ENCODE measurements at places on chromosomes 1 and 21.
A peak's percentile ranks its signal among the peaks of the same experiment; 100 is the strongest.

- DNase-seq = peak; percentile 13
Measured at GRCh38 chr21:39198800-39199199, 15.5 kb upstream of the PSMG1 start.

- DNase-seq = peak; percentile 46
Measured at GRCh38 chr1:64687725-64688327, 57.0 kb upstream of the RAVER2 start.

GRCh38 chr1:52007215-52008002 lies 16.9 kb upstream of the RAB3B start:
- DNase-seq = peak; percentile 6

DNA sequence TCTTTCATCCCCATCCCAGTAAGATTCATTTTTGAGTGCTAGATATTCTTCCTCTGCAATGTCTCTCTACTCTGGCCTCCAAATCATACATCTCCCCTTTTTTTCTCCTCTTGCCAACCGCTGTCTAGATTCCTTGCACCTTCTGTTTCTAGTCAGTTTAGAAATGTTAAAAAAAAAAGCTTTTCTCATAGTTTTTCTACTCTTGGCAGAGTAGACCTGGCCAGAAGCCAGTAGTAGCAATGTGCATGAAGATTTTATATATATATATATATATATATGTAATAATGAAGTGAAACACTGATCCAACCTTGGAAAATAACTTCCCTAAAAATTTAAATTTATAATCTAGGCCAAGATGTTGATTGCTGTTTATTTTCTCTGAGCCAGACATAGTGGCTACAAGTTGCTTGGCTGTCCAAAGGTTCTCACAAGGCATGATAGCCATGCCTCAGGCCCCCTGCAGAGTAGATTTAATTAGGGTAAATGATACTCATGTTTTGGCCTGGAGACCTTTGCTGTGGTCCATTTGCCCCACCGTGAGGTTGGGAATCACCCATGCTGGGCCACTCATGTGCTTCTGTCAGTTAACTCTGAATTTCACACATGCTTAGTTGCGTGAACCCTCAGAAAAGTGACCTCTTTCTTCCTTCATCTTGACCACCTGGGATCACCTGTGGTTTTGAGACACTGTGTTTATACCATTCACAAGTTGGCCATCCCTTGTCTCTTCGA lies 103.4 kb upstream of the KCNE2 start:
- DNase-seq = no peak

DNA sequence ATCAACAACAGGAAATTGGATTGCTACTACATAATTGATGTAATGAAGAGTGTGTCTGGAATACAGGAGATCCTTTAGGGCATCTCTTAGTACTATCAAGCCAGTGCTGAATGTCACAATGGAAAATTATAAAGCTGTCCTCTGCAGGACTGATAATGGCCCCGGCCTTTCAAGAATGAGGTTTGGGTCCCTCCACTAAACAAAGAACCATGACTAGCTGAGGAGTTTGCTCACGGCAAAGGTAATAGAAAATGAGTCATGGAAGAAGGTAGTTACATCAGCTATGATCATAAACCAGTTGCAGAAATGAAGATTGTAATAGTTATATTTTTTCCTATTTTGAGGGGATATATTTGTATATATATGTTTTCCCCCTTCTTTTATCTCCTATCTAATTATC lies 145.8 kb downstream of the KCNJ6 start:
- no peak for DNase-seq

DNA sequence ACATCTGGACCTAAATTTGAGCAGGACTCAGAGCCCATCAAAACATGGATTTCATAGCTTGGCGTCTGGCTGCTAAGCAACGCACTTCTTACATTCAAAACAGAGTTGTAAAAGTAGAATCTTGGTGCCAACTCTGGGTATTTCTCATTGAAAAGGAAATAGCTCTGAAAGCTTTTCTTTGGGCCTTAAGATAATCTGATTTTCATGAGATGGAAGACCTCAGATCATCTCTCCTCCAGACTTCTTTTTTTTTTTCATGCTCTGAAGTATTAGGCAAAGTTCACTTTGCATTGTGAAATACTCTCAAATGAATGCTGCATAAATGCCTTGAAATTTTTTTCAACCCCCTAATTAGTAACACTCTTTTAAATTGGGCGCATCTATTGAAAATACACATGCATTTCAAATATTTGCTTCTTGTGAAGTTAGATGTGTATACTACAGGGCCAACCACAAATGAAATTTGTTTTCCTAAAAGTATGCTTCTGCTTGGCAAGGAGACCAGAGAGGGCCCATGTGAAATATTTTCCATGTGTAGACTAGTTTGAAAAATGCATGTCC lies 4.2 kb downstream of the ADAMTS5 start:
- no peak for DNase-seq

DNA sequence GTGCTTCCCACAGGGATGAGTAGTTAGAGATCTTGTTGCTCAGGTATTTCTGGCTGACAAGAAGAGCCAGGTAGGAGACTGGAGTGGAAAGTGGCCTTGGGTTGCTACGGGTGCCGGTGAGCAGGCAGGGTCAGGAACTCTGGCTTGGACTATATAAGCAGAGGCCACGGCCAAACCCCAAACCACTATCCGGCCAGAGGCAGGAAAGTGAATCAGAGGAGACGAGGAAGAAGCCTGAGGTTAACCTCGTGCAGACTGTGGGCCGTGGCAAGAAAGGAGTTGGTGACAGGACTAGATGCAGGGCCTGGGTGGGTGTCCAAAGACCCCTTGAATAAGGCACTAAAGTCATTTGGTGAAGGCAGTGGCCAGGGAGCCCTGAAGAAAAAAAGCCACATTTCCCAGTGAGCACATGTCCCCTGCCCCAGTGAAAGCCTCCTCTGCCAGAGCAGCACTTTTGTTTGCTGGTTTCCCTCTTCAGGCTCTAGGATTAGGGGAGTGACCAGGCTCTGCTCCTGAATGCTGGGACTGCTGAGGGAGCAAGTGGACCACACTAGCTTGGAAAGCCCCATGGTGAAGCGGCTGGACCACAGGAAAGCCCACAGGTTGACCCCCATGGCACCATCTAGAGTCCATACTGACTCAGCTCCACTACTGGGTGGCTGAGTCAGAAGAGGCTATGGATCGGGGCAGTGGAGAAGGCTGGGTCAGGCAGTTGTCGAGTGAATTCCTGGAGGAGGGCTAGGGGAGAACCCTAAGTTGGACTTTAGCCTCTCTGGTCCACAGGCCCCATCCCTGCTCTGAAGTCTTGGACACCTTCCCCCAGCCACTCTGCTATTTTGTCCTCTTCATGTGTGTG lies 23.4 kb downstream of the CSF1 start:
- DNase-seq = peak; percentile 90

GRCh38 chr1:87706203-87706602 lies 377.5 kb downstream of the LMO4 start:
- DNase-seq = peak; percentile 9

DNA sequence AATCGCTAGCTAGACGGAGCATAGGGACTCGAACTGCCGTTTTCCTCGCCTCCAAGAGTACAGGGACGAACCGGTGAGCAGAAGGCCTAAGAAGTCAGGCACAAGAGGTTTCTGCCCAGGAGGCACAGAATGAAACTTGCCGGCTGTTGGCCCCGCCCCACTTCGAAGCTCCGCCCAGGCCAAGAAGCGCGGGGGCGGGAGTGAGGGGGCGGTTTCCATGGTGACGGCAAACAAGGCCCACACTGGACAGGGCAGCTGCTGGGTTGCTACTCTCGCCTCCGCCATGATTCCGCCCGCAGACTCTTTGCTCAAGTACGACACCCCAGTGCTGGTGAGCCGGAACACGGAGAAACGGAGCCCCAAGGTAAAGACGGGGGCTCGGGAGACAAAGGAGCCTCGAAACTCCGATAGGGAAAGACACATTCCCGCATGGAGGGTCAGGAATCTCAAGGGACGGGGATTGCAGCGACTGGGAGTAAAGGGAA lies at the start of gene DNALI1:
TSS of gene DNALI1 (plus strand) at position 229 of the 485 bp plus-strand sequence. CDS start at position 284, 55 bp downstream.
- peak; percentile 96 for DNase-seq

DNA sequence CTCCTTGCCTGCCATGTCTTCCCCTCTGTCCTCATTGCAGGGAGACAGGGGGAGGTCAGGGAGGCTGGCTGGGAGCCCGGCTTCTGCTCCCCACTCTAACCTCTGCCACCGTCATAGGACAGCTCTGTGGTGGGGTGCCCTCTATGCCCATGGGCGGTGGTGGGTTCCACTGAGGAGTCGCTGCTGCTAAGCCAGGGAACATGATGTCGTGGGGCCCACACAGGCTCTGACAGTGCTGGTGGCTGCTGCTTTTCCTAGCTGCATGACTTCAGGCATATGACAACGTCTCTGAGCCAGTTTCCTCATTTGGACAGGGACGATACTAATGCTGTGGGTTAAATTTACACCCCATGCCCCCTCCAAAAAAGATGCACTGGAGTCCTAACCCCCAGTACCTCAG lies 14.7 kb downstream of the KCNA10 start:
- no peak for DNase-seq

DNA sequence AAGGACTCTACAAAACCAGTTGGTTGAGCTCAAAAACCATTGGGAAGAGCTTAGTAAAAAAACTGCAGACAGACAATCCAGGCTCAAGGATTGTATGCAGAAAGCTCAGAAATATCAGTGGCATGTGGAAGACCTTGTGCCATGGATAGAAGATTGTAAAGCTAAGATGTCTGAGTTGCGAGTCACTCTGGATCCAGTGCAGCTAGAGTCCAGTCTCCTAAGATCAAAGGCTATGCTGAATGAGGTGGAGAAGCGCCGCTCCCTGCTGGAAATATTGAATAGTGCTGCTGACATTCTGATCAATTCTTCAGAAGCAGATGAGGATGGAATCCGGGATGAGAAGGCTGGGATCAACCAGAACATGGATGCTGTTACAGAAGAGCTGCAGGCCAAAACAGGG lies 104.0 kb upstream of the BMP8A start:
- DNase-seq = peak; percentile 88

DNA sequence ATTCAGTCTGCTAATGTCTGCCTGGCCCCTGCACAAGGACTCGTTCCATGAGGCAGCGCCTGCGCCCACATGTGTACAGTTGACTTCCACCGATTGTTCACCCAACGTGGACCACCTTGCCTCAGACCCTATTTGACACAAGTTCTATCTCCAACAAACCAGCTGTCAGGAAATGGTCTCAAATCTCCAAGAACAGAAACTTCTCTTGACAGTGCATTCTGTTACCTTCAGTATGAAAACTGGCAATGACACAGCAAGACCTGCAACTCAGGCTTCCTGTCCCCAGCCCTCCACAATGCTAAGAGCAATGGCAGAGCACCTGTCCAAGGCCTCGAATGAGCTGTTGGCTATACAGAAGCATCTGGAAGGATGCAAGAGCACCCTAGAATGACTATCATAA lies 102.3 kb upstream of the CLDN14 start:
- DNase-seq = no peak

GRCh38 chr1:47951545-47952235 lies 45.5 kb downstream of the TRABD2B start:
- DNase-seq = no peak

DNA sequence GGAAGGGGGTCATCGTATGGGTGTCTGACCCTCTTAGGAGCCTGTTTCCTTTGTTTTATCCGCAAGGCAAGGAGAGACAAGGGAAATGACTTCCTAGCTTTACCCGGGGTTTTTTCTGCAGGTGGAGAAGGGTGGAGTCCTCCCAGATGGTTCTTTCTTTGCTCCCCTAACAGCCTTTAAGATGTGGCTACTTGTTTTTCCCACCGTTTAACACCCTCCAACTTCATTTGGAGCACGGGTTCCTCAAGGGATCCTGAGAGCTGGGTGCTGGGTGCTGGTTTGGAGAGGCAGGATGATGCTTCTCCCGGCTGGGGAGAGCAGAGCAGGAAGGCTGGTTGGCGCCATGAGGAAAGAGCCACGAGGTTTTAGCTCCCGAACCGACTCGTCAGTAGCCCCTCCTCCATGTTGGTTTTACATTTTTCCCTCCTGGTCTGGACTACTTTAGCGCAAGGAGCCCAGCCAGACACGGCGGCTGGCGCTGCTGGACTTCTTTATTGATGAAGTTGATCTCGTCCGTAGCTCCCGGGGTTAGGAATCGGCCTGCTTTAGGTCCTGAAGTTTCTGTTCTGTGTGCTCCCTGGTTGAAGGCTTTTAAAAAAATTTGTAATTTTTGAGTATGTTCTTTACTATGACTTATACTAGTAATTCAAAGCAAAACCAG lies 1.4 kb downstream of the UCK2 start:
- DNase-seq = peak; percentile 89

- no peak for DNase-seq
Measured at GRCh38 chr1:220682901-220683576, 7.1 kb upstream of the C1orf115 start.

- DNase-seq = no peak
Measured at GRCh38 chr1:154837672-154838171, 32.4 kb downstream of the KCNN3 start.

Measured in choroid plexus epithelial cell (primary cell).